ENCODE measurements at places on chromosomes 13 and 19.

DNA sequence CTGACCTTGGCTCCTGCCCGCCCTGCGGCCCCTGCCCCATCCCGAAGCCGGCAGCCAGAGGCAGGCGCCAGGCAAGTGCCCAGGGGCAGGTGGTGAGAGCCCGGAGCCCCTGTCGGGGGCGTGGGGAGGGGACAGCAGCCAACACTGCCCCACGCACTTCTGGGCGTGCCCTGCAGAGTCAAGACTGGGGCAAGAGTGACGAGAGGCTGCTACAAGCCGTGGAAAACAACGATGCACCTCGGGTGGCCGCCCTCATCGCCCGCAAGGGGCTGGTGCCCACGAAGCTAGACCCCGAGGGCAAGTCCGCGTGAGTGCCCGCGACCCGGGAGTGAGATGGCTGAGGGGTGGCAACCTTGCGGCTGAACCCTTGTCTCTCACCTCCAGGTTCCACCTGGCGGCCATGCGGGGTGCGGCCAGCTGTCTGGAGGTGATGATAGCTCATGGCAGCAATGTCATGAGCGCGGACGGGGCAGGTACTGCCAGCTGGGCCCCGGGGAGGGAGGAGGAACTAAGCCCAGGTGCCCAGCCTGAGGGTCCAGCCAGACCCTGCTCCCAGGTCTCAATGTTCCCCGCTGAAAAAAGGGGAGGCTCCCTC lies 17.3 kb downstream of the ANKRD24 start:
- peaks cover 11% of the 10 kb centered on the region for H3K4me1 ChIP-seq
- H3K36me3 ChIP-seq: peaks cover 9% of the 10 kb centered on the region
- H3K27me3 ChIP-seq: peaks cover 28% of the 10 kb centered on the region
- H3K4me3 ChIP-seq: no peak overlapping the region
- DNase-seq: no peak

- no peak for DNase-seq
- no peak overlapping the region for H3K4me3 ChIP-seq
- no peaks in the 10 kb centered on the region for H3K36me3 ChIP-seq
- H3K4me1 ChIP-seq: no peaks in the 10 kb centered on the region
- H3K27ac ChIP-seq: no peak overlapping the region
- H3K27me3 ChIP-seq: no peaks in the 10 kb centered on the region
Measured at GRCh38 chr13:54841682-54842081, 1813.1 kb downstream of the OLFM4 start.

- H3K4me1 ChIP-seq: peaks cover 14% of the 10 kb centered on the region
- no peak for DNase-seq
- H3K36me3 ChIP-seq: peaks cover 7% of the 10 kb centered on the region
Measured at GRCh38 chr19:12055784-12056183, 3.0 kb upstream of the ZNF878 start.

DNA sequence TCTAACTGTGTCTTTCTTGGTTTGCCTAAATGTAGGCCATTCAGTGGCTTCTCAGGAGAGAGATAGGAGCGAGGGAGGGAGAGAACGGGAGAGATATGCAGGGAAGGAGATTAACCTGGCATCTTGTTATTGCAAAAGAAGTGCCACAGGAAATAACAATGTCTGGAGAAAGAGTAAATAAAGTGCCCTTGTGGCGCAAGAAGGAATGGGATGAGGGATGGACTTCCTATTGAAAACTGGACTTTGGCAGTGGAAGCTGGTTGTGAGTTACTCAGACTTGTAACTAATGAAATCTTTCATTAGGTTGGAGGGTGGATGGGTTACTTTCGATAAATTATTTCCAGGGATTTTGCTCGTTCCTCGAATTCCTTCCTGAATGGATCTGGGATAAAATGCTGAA lies 136.1 kb downstream of the LACC1 start:
- no peaks in the 10 kb centered on the region for H3K27me3 ChIP-seq
- H3K4me3 ChIP-seq: no peak overlapping the region
- no peak overlapping the region for H3K27ac ChIP-seq
- DNase-seq: no peak

- H3K27me3 ChIP-seq: no peaks in the 10 kb centered on the region
- H3K36me3 ChIP-seq: no peaks in the 10 kb centered on the region
- DNase-seq: no peak
- peaks cover 20% of the 10 kb centered on the region for H3K4me1 ChIP-seq
- no peak overlapping the region for H3K27ac ChIP-seq
- H3K4me3 ChIP-seq: no peak overlapping the region
Measured at GRCh38 chr19:14345116-14345763, 36.0 kb upstream of the ADGRE5 start.

DNA sequence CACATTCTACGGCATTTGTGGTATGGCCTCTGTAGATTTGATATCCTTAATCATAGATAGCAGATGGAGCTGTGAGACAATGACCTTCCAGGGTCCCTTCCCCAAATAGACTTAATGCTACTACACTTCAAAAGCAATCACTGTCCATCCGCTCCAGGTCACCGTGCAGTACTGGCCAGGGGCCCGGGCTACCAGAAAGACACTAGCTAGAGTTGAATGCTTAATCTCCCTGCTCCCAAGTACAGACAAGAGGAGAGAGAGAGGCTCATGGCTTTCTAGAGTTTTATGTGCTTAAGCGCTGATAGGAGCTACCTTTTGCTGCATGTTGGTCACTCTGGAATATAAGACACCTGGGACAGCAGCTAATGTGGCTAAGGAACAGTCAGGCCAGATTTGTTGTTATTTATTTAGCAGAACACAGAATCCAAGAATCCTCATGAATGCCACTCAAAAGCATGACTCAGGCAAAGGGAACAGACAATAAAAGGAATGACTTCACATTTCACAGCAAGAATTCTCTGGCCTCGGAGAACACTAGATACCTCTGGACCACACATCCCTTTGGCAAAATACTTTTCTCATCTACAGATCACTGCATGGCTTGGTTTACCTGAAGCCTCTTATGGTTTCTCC lies 165.0 kb downstream of the LACC1 start:
- H3K27me3 ChIP-seq: peaks cover 30% of the 10 kb centered on the region
- no peaks in the 10 kb centered on the region for H3K4me1 ChIP-seq
- H3K36me3 ChIP-seq: no peaks in the 10 kb centered on the region
- no peak overlapping the region for H3K4me3 ChIP-seq
- no peak overlapping the region for H3K27ac ChIP-seq

DNA sequence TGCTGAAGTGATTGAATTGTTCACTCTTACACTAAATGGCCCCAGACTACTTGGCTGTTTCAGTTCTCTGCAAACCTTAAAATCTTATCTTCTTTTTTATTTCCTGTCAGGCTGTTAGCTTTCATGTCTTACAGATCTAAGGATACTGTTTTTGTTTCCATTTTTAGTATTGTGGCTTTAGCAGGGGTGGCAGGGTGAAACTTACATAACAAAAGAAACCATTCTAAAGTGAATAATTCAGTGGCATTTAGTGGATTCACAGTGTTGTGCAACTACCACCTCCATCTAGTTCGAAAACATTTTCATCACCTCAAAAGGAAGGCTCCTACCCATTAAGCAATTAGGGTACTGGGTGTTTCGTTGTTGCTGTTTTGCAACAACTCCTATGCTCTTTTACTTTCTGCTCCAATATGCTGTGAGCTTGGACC lies 19.8 kb downstream of the TMEM272 start:
- peak overlapping the region; percentile 80 for H3K27ac ChIP-seq
- peak overlapping the region; percentile 39 for H3K4me3 ChIP-seq
- no peaks in the 10 kb centered on the region for H3K36me3 ChIP-seq
- peaks cover 57% of the 10 kb centered on the region for H3K4me1 ChIP-seq
- no peak for DNase-seq

DNA sequence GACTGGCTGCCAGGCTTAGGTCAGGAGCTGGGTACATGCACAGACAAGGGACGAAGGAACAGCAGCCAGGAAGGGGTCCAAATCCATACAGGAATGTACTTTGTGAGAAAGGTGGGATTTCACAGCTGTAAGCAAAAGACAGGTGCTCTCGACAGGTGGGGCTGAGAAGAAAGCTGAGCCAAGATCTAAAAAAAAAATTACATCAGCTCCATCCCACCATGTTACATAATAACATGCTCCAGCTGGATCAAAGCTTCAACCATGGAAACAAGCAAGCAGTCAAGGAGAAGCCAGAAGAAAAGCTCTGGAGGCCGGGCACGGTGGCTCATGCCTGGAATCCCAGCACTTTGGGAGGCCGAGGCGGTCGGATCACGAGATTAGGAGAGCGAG lies 8.0 kb downstream of the UBXN6 start:
- no peak overlapping the region for H3K27ac ChIP-seq
- no peaks in the 10 kb centered on the region for H3K4me1 ChIP-seq
- no peaks in the 10 kb centered on the region for H3K27me3 ChIP-seq
- no peak for DNase-seq
- H3K36me3 ChIP-seq: peaks cover 15% of the 10 kb centered on the region
- no peak overlapping the region for H3K4me3 ChIP-seq

GRCh38 chr13:20960663-20961309 lies 58.2 kb upstream of the XPO4 start:
- H3K27ac ChIP-seq: no peak overlapping the region
- H3K27me3 ChIP-seq: peaks cover 32% of the 10 kb centered on the region
- H3K4me1 ChIP-seq: peaks cover 4% of the 10 kb centered on the region
- no peaks in the 10 kb centered on the region for H3K36me3 ChIP-seq
- no peak overlapping the region for H3K4me3 ChIP-seq

DNA sequence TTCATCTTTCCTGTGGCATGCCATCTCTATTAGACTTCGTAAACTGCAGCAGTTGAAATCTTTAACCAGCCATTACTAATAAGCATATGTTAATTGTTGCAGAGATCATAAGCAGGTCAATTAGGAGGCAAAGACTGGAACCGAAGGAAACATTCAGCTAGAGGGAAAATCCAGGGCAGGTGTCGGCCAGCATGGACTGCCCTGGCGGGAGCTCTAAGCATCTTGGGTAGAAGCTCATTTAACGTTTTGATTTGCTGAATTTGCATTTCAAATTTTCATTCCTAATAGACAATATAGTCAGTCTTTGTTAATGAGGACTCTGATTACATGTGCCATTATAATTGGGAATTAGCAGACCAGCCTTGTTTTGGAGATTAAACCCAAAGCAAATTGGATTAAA lies 238.6 kb downstream of the POU4F1 start:
- H3K4me3 ChIP-seq: no peak overlapping the region
- no peaks in the 10 kb centered on the region for H3K36me3 ChIP-seq
- H3K27me3 ChIP-seq: peaks cover 4% of the 10 kb centered on the region
- H3K4me1 ChIP-seq: no peaks in the 10 kb centered on the region

GRCh38 chr19:57818378-57818777 lies 3.7 kb upstream of the ZNF552 start:
- peak overlapping the region; percentile 94 for H3K4me3 ChIP-seq
- peaks cover 54% of the 10 kb centered on the region for H3K4me1 ChIP-seq
- no peaks in the 10 kb centered on the region for H3K27me3 ChIP-seq
- peaks cover 17% of the 10 kb centered on the region for H3K36me3 ChIP-seq
- DNase-seq: no peak

- no peak overlapping the region for H3K27ac ChIP-seq
- no peaks in the 10 kb centered on the region for H3K36me3 ChIP-seq
- no peak for DNase-seq
- H3K27me3 ChIP-seq: no peaks in the 10 kb centered on the region
- no peak overlapping the region for H3K4me3 ChIP-seq
Measured at GRCh38 chr13:36530861-36531590, 98.7 kb downstream of the CCNA1 start.

DNA sequence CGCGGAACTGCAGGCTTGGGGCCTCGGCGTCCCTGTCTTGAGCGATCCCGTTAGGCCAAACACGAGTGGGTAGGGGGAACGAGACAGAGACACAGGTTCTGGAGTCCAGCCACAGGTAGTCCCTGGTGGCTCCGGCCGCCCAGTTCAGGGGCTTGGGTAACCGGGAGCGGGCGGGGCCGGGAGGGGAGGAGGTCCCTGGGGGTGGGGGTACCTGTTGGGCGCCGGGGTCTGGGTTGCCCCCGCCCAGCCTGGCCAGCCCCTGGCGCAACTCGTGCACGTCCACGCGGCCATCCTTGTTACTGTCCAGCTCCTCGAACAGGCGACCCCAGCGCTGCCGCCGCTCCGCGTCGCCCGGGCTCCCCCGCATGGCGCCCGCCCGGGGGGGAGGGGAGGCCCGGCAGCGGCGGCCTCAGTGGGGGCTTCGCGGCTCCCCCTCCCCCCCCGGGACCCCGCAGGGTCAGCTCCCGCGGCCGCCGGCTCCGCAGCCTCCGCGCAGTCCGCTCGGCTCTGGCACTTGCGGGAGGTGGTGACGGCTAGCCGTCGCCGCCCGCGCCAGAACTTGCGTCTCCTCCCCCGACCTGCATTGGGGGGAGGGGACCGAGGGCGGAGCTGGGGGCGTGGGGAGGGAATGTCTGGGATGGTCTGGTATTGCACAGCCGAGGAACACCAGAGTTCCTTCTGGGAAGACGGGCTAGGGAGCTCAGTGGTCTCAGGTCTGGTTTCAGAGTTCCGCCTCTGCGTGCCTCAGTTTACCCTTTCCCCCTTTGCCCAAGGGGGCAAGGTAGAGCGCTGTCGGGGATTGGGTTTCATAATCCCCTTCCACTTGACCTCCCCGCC lies at the start of gene SLC25A23:
Gene SLC25A23 (minus strand): TSS at position 531 of the 837 bp plus-strand sequence. CDS start 164 bp downstream, at position 367.
- H3K36me3 ChIP-seq: peaks cover 19% of the 10 kb centered on the region
- H3K27me3 ChIP-seq: no peaks in the 10 kb centered on the region
- DNase-seq: peak; percentile 79
- peak within 1 kb of the TSS; percentile 79 for H3K27ac ChIP-seq

- no peaks in the 10 kb centered on the region for H3K4me1 ChIP-seq
- DNase-seq: no peak
- no peaks in the 10 kb centered on the region for H3K27me3 ChIP-seq
- no peak overlapping the region for H3K4me3 ChIP-seq
- H3K36me3 ChIP-seq: no peaks in the 10 kb centered on the region
- H3K27ac ChIP-seq: no peak overlapping the region
Measured at GRCh38 chr13:70178346-70178745, 70.1 kb upstream of the KLHL1 start.

DNA sequence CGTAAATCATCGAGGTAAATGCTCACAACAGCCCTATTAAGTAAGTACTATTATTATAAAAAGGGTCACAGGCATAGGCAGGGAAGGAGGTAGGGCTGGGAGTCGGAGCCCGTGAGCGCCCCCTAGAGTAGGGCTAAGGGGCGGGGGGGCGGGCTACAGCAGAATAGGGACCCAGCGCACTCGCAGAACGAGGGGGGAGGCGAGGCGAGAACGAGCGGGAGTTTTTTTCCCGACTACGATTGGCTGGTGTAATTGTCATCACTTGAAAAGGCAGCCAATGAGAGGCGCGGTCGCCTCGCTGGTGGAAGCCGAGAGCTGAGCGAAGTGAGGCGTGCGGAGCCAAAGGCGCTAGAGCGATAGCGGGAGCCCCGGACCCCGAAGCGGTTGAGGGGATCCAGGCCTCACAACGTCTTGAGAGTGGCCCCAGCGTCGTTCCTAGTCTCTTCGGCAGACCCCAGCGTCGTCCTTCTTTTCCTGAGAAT lies 24.2 kb downstream of the KEAP1 start:
- H3K4me1 ChIP-seq: peaks cover 12% of the 10 kb centered on the region
- peak; percentile 94 for DNase-seq
- H3K4me3 ChIP-seq: peak overlapping the region; percentile 28
- H3K27me3 ChIP-seq: no peaks in the 10 kb centered on the region
- no peak overlapping the region for H3K27ac ChIP-seq
- no peaks in the 10 kb centered on the region for H3K36me3 ChIP-seq

GRCh38 chr19:54473071-54473891 lies at the start of gene CDC42EP5:
CDC42EP5 (minus strand) TSS chr19:54473296; CDS start chr19:54465547, 7,749 bp downstream.
- peaks cover 55% of the 10 kb centered on the region for H3K27me3 ChIP-seq
- H3K4me1 ChIP-seq: peaks cover 4% of the 10 kb centered on the region

GRCh38 chr13:49374585-49375290 lies 69.1 kb downstream of the CAB39L start:
- H3K27me3 ChIP-seq: peaks cover 3% of the 10 kb centered on the region
- H3K27ac ChIP-seq: no peak overlapping the region
- no peak for DNase-seq
- H3K4me1 ChIP-seq: no peaks in the 10 kb centered on the region

GRCh38 chr13:32039528-32039927 lies 8.0 kb downstream of the FRY start:
- peaks cover 1% of the 10 kb centered on the region for H3K4me1 ChIP-seq
- H3K27ac ChIP-seq: no peak overlapping the region
- no peak overlapping the region for H3K4me3 ChIP-seq
- DNase-seq: no peak
- peaks cover 29% of the 10 kb centered on the region for H3K27me3 ChIP-seq
- H3K36me3 ChIP-seq: no peaks in the 10 kb centered on the region

Data from activated CD8-positive, alpha-beta memory T cell treated with anti-CD3 and anti-CD28 coated beads, Interleukin-2, amount 10 ng/mL, durations not matched to agents 7 days and 5 days (primary cell).